ENCODE measurements at places on chromosomes 16 and 17.

- DNase-seq: no peak
Observed at GRCh38 chr17:77853191-77853977, 105.1 kb upstream of the TNRC6C start.

GRCh38 chr16:53817812-53818550, 114.0 kb downstream of the FTO start:
- DNase-seq: no peak

- DNase-seq: no peak
Observed at GRCh38 chr17:75893305-75894048, 3.3 kb downstream of the TRIM65 start.

GRCh38 chr16:2785101-2785991, 2.0 kb downstream of the PRSS33 start:
- peak; percentile 11 for DNase-seq

DNA sequence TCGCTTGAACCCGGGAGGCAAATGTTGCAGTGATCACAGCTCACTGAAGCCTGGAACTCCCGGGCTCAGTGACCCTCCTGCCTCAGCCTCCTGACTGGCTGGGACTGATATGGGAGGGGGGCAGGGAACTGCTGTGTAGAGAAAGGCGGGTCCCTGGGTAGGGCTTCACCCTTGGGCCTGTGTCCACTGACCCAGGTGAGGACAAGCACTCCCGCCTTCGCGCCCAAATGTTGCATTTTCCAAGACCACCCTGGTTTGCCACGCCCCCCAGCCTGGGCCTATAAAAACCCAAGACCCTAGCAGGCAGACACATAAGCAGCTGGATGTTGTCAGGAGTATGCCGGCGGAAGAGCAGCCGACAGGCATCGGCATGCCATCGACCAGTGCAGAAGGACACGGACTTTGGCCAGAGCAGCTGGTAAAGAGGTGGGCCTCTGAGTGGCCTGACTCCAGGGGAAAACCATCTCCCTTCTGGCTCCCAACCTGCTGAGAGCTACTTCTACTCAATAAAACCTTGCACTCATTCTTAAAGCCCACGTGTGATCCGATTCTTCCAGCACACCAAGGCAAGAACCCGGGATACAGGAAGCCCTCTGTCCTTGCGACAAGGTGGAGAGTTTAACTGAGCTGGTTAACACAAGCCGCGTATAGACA, 19.1 kb downstream of the SMYD4 start:
- no peak for DNase-seq

GRCh38 chr16:76241755-76242154, 35.4 kb upstream of the CNTNAP4 start:
- no peak for DNase-seq

- DNase-seq: no peak
Observed at GRCh38 chr16:31718998-31719397, 154.6 kb upstream of the ZNF267 start.

GRCh38 chr17:79242873-79243602, 168.4 kb downstream of the ENGASE start:
- no peak for DNase-seq

- no peak for DNase-seq
Observed at GRCh38 chr16:81279392-81279791, 35.4 kb upstream of the GAN start.

DNA sequence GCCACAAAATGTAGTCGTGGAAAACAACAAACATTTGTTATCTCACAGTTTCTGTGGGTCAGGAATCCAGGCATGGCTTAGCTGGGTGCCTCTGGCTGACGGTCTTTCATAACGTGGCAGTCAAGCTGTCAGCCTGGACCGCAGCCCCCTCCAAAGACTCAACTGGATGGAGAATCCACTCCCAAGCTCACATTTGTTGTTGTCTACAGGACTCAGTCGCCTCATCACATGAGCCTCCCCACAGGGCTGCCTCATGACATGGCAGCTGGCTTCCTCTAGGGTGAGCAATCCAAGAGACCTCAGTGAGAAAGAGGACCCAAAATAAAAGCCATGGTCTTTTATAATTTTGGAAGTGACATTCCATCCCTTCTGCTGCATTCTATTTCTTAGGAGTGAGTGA, 34.7 kb upstream of the AKAP1 start:
- DNase-seq: no peak

DNA sequence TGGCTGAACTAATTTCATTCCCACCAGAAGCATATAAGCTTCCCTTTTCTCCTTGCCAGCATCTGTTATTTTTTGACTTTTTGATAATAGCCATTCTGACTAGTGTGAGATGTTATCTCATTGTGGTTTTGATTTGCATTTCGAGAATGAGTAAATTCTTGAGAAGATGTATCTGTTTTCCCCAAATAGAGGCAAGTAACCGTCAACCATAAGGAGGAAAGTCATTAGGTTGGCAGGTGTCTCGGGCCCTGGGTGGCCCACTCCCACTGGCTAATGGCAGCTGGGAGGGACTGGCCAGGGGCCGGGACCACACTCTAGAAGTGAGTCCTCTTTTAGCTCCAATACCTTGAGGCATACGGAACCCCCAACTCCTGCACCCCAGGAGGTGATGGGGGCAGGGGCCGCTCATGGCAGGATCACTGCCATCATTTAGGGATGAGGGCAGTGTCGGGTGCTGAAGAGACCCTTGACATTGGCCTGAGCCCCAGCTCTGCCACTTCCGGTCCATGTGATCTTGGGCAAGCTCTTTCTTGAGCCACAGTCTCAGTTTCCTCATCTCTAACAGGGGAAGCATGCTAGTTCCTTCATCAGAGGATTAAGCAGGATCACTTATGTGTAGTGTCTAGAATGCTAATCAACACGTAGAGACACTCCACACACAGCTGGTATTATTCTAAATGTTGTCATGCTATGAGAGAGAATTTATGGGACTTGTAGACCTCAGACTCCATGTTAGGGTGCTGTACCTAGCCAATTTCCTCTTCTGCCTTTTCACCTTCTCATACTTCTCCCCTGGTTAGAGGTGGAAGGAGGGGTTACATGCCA, 44.3 kb downstream of the RGS9 start:
- no peak for DNase-seq

DNA sequence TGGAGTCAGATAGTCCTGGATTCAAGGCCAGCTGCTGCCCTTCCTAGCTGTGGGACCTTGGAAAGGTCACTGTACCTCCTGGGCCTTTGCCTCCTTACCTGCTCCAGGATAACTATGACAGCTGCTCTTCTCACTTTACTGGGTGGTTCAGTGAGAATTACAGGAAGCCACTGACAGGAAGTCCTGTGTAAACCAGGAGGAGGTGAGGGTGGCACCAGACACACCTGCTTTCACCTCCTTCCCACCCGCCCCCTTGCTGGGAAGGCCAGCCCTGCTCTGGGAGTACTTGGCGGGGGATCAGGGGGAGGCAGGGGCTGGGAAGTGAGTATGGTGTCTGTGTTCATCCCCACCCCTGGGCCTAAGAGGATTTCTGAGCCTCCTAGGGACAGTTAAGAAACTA, 42.6 kb downstream of the CPNE2 start:
- DNase-seq: peak; percentile 28

DNA sequence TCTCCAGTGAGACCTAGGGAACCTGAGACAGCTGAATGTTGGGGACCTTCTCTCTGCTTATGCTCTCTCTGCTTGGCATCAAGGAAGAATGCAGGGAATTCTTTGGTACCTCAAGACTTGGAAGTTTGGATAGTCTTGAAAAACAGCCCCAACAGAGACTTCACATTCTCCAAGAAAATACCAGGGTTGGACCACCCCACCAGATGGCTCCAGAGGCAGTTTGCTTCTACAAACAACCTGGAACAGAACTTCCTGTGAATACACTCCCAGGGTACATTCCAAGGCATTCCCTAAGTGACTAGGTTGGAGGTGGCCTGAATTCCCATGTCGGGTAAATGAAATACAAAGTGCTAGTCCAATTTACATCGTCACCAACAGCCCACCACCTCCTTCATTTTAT, 314.4 kb downstream of the PMP22 start:
- no peak for DNase-seq

DNA sequence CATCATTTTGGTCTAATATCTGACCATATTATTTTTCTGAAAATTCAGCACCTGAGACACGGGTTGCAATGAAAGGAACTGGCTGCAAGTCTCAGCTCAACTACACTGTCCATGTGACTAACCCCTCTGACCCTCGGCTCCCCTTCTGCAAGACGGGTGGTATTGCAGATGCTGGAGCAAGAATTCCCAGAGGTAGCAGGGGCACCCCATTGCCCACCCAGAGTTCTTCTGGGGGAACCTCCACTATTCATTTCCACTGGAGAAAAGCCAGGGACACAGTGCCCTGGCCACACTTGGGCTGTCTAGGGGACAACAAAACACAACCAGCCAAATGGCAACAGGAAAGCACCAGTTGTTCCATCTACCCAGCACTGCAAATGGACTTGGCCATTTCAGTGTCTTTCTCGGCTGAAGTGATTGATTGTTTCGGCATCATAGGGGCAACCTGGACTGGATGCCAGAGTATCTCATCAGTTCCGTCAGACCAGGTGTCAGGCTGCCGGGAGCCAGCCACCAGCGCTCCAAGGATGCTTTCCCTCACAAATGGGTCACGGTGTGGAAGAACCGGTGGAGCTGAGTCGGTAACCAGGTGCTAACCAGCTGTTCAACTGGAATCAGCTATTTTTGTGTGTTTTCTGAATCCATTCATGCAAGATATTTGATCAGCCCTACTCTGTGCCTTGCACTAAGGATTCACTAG, 58.1 kb downstream of the C16orf78 start:
- DNase-seq: no peak

DNA sequence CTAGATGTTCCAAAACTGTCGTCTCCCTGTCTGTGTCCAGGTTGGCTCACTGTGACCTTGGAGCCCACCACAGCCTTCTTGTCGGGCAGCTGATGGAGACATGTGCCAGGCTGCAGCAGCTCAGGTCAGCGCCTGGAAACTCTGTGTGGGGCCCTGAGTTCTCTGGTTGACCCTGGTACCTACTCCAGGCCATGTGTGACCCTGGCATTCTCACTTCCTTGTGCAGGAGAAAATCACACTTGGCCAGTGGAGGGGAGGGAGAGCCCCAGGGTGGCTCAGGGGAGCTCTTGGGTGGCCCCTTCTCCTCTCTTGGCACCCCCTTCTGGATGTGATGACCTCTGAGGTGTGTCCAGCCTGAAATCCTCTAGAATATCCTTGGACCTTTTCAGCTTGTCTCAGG, 25.0 kb upstream of the CPNE2 start:
- DNase-seq: no peak

- DNase-seq: no peak
Observed at GRCh38 chr16:17360693-17361122, 110.1 kb downstream of the XYLT1 start.

DNA sequence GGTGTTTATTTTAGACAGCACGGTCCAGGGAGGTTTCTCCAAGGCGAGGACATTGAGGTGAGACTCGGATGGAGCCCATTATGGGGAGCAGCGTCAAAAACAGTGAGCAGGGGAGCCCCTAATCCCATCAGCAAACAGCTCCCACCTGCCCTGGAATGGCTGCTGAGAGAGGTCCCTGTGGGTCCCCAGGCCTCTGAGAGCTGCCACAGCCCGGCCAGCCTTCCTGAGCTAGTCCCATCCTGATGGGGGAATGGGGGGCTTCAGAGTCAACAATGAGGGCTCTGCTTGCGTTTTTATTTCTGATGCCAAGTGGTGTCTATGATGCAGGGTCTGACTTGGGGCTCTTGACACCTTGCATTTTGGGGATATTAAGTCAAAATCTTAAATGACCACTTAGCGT, 128.4 kb downstream of the GSG1L start:
- no peak for DNase-seq
